Heart left ventricle (tissue), 16 donors: ENCODE measurements at places on chromosomes 2 and 18. TPM values are rescaled to one million over a fixed set of nuclear protein-coding genes. Genes with fewer than 3 reads are reported as not detected.

DNA sequence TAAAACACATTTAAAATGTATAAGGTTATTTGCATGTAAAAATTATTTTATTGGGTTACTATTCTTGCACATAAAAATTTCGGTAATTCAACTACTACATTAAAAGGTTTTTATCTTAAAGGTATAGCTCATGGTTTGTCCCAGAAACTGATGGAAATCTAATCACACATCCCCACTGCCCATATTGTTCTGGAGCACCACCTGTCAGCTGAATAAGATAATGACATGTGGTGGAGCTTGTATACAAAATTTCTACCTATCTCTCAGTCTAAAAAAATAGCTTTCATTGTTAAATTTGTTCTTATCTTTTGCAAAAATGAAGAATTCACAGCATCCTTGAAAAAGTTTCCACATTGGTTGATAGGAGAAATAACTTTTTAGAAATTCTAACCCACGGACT lies 18.3 kb downstream of the ERBB4 start:
- no peak for DNase-seq

DNA sequence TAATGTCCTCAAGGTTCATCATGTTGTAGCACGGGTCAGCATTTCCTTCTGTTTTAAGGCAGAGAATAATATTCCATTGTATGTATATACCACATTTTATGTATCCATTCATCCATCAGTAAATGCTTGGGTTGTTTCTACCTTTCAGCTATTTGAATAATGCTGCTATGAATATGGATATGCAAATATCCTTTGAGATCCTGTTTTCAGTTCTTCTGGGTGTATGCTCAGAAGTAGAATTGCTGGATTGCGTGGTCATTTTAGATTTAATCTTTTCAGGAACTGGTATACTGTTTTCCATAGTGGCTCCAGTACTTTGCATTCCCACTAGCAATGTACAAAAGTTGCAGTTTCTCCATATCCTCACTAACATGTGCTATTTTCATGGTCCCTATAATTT lies 13.4 kb upstream of the ASB1 start:
- DNase-seq, result no peak

- DNase-seq, result no peak
Observed at GRCh38 chr2:102321941-102322719, 10.8 kb downstream of the IL1RL1 start.

- DNase-seq, result no peak
Observed at GRCh38 chr2:76748581-76749296, 773.4 kb downstream of the LRRTM4 start.

- DNase-seq, result no peak
Observed at GRCh38 chr2:145026456-145027455, 506.8 kb upstream of the ZEB2 start.

GRCh38 chr2:43634604-43635306 lies 2.3 kb upstream of the PLEKHH2 start:
- no peak for DNase-seq

DNA sequence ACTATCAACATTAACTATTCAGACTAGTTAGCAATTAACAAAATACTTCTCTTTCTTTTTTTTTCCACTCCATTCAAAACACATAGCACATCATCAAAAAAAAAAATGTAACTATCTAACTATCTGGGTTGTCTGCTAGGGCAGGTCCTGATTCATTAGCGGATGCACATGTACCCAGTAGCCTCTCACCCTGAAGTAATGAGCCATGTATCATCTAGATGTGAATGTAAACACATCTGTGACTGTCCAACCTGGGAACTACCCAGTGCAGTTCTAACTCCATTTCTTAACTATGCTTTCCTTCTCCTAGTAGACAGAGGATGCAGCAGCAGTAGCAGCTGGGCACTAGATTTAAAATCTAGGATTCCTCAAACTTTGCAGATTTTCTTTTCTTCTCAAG lies 183.1 kb upstream of the PIK3C3 start:
- DNase-seq, result no peak

Gene SLC16A14
- 1.9 TPM for total RNA-seq

Gene BBS5
- 6.7 TPM for total RNA-seq

Gene MC2R
- not detected for total RNA-seq

Gene SMYD1
- 483 TPM for total RNA-seq

Gene SETBP1
- total RNA-seq, result 8.7 TPM
